ENCODE measurements at places on chromosomes 11 and 22. TPM values are rescaled to one million over a fixed set of nuclear protein-coding genes. Genes with fewer than 3 reads are reported as not detected.

The CABP2 gene
- not detected for total RNA-seq

The RIBC2 gene
- total RNA-seq = 12.1 TPM

The OR1S1 gene
- total RNA-seq = not detected

The RNF121 gene
- 32.8 TPM for total RNA-seq

The PRODH gene
- not detected for total RNA-seq

The APOBEC3C gene
- 124 TPM for total RNA-seq

The IRAG1 gene
- total RNA-seq = not detected

The VWCE gene
- 2.4 TPM for total RNA-seq

The OR56A1 gene
- total RNA-seq = not detected

The RAB38 gene
- total RNA-seq = 1.4 TPM

The ANO9 gene
- total RNA-seq = 122 TPM

The FAM111B gene
- 43.8 TPM for total RNA-seq

The OTOG gene
- total RNA-seq = not detected

The KDM4E gene
- not detected for total RNA-seq

The SPA17 gene
- total RNA-seq = 3.0 TPM

The NUMA1 gene
- 263 TPM for total RNA-seq

The UPK3A gene
- not detected for total RNA-seq

The EMID1 gene
- not detected for total RNA-seq

The APOA5 gene
- total RNA-seq = not detected

The GGTLC2 gene
- total RNA-seq = not detected

The FIBIN gene
- total RNA-seq = not detected

The OR52E6 gene
- not detected for total RNA-seq

The TMEM151A gene
- total RNA-seq = not detected

The VEGFB gene
- total RNA-seq = 93.4 TPM

The GAL gene
- total RNA-seq = not detected

Measured in activated naive CD8-positive, alpha-beta T cell treated with anti-CD3 and anti-CD28 coated beads, Interleukin-2, amount 10 ng/mL, durations not matched to agents 7 days and 5 days (primary cell).